Activated CD4-positive, alpha-beta T cell treated with anti-CD3 and anti-CD28 coated beads, Interleukin-2, amount 10 ng/mL, durations not matched to agents 24 days and 14 days (primary cell): ENCODE measurements at places on chromosomes 5 and 9. TPM values are rescaled to one million over a fixed set of nuclear protein-coding genes. Genes with fewer than 3 reads are reported as not detected.

- H3K36me3 ChIP-seq, result no peaks in the 10 kb centered on the region
- H3K27me3 ChIP-seq, result no peaks in the 10 kb centered on the region
- no peak for DNase-seq
- H3K4me1 ChIP-seq, result no peaks in the 10 kb centered on the region
- H3K27ac ChIP-seq, result no peak overlapping the region
- no peak overlapping the region for H3K4me3 ChIP-seq
These were observed 330.3 kb upstream of the IRX1 start for GRCh38 chr5:3265131-3265885.

ZNF454 gene
- total RNA-seq, result not detected in 2 replicates

DNA sequence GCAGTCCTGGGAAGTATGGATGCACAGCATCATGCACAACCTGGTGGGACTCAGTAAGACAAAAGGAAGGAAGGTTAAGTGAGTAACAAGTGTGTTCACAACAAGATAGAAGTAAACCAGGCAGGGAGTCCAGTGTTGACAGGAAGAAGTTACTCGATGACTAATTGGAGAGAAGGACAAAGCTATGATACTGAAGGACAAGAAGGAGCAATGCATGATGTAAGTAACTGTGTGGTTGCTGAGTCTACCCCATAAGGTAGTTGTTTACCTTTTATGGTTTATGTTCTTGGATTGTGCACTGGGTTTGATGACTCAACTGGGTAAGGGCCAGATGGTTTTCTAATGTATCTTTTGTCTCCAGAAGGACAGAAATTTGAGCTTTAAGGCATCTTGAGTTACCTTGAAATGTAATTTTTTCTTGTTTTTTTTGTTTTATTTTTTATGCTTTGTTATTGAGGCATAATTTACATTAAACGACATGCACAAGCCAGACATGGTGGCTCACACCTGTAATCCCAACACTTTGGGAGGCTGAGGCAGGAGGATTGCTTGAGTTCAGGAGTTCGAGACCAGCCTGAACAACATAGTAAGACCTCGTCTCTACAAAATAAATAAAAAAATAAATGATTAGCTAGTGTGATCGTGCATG, 89.2 kb upstream of the CAST start:
- H3K36me3 ChIP-seq, result no peaks in the 10 kb centered on the region
- H3K27me3 ChIP-seq, result peaks cover 33% of the 10 kb centered on the region
- H3K4me3 ChIP-seq, result no peak overlapping the region
- peaks cover 4% of the 10 kb centered on the region for H3K4me1 ChIP-seq

SAXO1 gene
- total RNA-seq, result not detected in 2 replicates

DNA sequence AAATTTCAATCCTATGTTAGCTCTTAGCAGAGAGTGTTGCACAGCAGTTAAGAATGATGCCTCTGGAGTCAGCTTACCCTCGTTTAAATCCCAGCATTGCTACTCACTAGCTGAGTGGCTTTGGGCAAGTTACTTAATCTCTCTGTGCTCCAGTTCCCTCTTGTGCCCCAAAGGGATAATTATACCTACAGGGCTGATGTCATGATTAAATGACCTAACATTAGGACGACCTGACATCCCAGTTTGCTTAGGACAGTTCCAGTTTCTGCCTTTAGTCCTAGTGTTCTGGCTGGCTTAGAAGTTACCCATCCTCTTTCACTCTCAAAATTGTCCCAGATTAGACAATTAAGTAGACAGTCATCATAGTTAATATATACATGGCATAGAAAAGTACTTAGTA, 4.3 kb upstream of the RAI14 start:
- peaks cover 42% of the 10 kb centered on the region for H3K27me3 ChIP-seq
- no peaks in the 10 kb centered on the region for H3K36me3 ChIP-seq
- H3K27ac ChIP-seq, result no peak overlapping the region
- no peak overlapping the region for H3K4me3 ChIP-seq
- H3K4me1 ChIP-seq, result peaks cover 8% of the 10 kb centered on the region
- no peak for DNase-seq

NADK2 gene
- total RNA-seq, result 23.0 and 25.8 TPM in 2 replicates

DNA sequence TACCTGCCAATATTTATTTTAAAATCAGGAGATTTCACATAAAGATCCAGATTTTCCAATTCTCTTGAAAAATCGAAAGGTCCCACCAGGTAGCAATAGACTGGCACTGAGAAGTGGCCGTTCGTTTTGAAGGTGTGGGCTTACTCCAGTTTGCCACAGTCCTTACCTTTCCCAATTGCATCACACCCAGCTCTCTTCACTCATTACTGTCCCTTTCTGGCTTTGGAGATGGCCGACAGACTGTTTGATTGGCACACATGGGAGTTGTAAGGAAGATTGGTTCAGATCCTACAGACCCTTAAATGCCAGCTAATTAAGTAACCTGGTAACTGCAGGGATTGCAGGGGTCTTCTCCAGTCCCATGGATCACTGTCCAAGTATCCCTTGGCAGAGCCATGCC, 68.7 kb upstream of the LARP1 start:
- DNase-seq, result no peak
- H3K27ac ChIP-seq, result no peak overlapping the region
- H3K36me3 ChIP-seq, result no peaks in the 10 kb centered on the region

PTGER4 gene
- 49.1 and 53.0 TPM in 2 replicates for total RNA-seq

GRCh38 chr5:14793851-14794250, 77.7 kb downstream of the ANKH start:
- peaks cover 11% of the 10 kb centered on the region for H3K4me1 ChIP-seq
- H3K27me3 ChIP-seq, result no peaks in the 10 kb centered on the region
- H3K27ac ChIP-seq, result no peak overlapping the region
- H3K36me3 ChIP-seq, result peaks cover 4% of the 10 kb centered on the region
- DNase-seq, result no peak

- H3K27ac ChIP-seq, result no peak overlapping the region
- no peak for DNase-seq
- no peak overlapping the region for H3K4me3 ChIP-seq
- H3K36me3 ChIP-seq, result no peaks in the 10 kb centered on the region
These were observed 211.2 kb upstream of the OTULINL start for GRCh38 chr5:14370386-14370785.

- H3K27me3 ChIP-seq, result peaks cover 12% of the 10 kb centered on the region
- H3K36me3 ChIP-seq, result no peaks in the 10 kb centered on the region
- no peak overlapping the region for H3K27ac ChIP-seq
- no peak for DNase-seq
These were observed 6.0 kb downstream of the OLFML2A start for GRCh38 chr9:124782661-124783574.

GRCh38 chr5:156009583-156009982, 317.4 kb upstream of the SGCD start:
- H3K4me1 ChIP-seq, result no peaks in the 10 kb centered on the region
- no peak overlapping the region for H3K4me3 ChIP-seq
- no peak overlapping the region for H3K27ac ChIP-seq
- no peak for DNase-seq
- H3K36me3 ChIP-seq, result no peaks in the 10 kb centered on the region

DNA sequence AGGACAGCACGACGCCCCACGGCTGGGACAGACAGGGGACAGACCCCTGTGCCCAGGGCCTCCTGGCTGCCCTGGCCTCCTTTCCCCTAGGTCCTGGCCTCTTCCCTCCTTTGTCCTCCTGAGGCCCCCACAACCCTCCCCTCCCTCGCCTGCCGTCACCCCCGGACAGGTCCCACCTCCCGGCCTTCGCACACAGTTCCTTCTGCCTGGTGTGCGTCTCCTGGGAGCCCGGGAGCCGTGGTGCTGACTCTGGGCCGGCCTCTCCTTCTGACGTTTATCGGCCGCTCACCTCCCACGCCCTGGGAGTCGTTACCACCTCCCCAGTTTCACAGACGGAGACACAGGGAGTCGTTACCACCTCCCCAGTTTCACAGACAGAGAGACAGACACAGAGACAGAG, 25.1 kb upstream of the NOTCH1 start:
- no peak overlapping the region for H3K27ac ChIP-seq
- no peaks in the 10 kb centered on the region for H3K27me3 ChIP-seq
- DNase-seq, result no peak
